ENCODE measurements at places on chromosomes 13 and 19. TPM values are rescaled to one million over a fixed set of nuclear protein-coding genes. Genes with fewer than 3 reads are reported as not detected.

Gene PEAK3
- total RNA-seq: not detected

Gene PRTN3
- not detected for total RNA-seq

Gene MYO1F
- 0.07 TPM for total RNA-seq

Gene ATP1A3
- total RNA-seq: 0.33 TPM

Gene SLITRK6
- total RNA-seq: 17.8 TPM

Gene SPACA4
- total RNA-seq: not detected

Gene RB1
- total RNA-seq: 30.1 TPM

Gene APOC4
- total RNA-seq: not detected

Gene ZNF541
- total RNA-seq: not detected

Gene ZNF90
- total RNA-seq: 1.1 TPM

Gene SIGLEC5
- not detected for total RNA-seq

Gene ZIK1
- total RNA-seq: 3.9 TPM

Gene TMEM59L
- not detected for total RNA-seq

Gene ZNF112
- 1.5 TPM for total RNA-seq

Gene S1PR4
- total RNA-seq: 0.14 TPM

Gene LRG1
- 0.56 TPM for total RNA-seq

Gene YJEFN3
- total RNA-seq: 0.28 TPM

Gene LRRC4B
- not detected for total RNA-seq

Gene S1PR5
- 3.3 TPM for total RNA-seq

Gene ZNF266
- total RNA-seq: 3.2 TPM

Gene ZNF880
- total RNA-seq: 7.3 TPM

Gene C19orf38
- not detected for total RNA-seq

Gene KL
- not detected for total RNA-seq

Gene SIPA1L3
- 25.4 TPM for total RNA-seq

Gene LRRC63
- not detected for total RNA-seq

Gene CYSLTR2
- total RNA-seq: not detected

Gene HCST
- total RNA-seq: not detected

Gene PSG7
- not detected for total RNA-seq

Gene MZF1
- 9.3 TPM for total RNA-seq

Gene ETHE1
- total RNA-seq: 170 TPM

Gene MEDAG
- not detected for total RNA-seq

Gene WDR62
- 5.4 TPM for total RNA-seq

Gene CUL4A
- 58.1 TPM for total RNA-seq

Gene ATCAY
- not detected for total RNA-seq

Gene CFAP97D2
- not detected for total RNA-seq

Gene KLK11
- total RNA-seq: 68.4 TPM

Gene KIR2DL1
- not detected for total RNA-seq

Gene PNMA8B
- total RNA-seq: 0.28 TPM

Gene INSL3
- not detected for total RNA-seq

Gene ZNF440
- 8.7 TPM for total RNA-seq

Gene NXNL1
- not detected for total RNA-seq

Gene LCP1
- total RNA-seq: 2.8 TPM

Gene VSIG10L
- total RNA-seq: 6.3 TPM

Gene DCLK1
- total RNA-seq: not detected

Gene PSENEN
- total RNA-seq: 62.3 TPM

Gene ELAVL1
- total RNA-seq: 49.2 TPM

Gene PRR12
- total RNA-seq: 10.9 TPM

Gene ABCC4
- total RNA-seq: 6.1 TPM

Gene SLC27A1
- 11.1 TPM for total RNA-seq

Data from airway epithelial cell (primary cell).